ENCODE measurements at places on chromosomes 6 and 20.

DNA sequence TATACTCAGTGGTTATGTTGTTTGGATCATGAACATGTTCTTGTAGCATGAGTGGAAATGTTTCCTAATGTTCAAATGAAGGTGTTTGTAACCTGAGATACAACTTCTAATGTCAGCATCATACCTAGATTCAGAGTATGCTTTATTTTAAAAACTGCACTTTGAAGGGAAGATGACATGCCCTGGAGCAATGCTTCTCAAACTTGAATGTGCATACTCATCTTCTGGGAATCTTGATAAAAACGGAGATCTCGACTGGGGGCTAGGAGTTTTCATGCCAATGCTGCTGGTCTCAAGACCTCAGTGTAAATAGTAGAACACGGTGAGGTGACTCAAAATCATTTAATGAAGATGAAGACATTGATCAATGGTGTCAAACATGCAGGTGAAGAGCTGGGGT is 440.0 kb upstream of the NOX3 start:
- H3K4me1 ChIP-seq = 0 out of 2 replicates have a peak, but pooled peaks cover 3% of the 10 kb centered on the region
- no peaks in the 10 kb centered on the region for H3K27me3 ChIP-seq
- H3K27ac ChIP-seq = no peak overlapping the region
- no peaks in the 10 kb centered on the region for H3K36me3 ChIP-seq

- H3K27ac ChIP-seq = no peak overlapping the region
- peaks cover 14% of the 10 kb centered on the region for H3K4me1 ChIP-seq
- DNase-seq = no peak
Measured at GRCh38 chr6:7910298-7910653, 312 bp downstream of the TXNDC5 start.

DNA sequence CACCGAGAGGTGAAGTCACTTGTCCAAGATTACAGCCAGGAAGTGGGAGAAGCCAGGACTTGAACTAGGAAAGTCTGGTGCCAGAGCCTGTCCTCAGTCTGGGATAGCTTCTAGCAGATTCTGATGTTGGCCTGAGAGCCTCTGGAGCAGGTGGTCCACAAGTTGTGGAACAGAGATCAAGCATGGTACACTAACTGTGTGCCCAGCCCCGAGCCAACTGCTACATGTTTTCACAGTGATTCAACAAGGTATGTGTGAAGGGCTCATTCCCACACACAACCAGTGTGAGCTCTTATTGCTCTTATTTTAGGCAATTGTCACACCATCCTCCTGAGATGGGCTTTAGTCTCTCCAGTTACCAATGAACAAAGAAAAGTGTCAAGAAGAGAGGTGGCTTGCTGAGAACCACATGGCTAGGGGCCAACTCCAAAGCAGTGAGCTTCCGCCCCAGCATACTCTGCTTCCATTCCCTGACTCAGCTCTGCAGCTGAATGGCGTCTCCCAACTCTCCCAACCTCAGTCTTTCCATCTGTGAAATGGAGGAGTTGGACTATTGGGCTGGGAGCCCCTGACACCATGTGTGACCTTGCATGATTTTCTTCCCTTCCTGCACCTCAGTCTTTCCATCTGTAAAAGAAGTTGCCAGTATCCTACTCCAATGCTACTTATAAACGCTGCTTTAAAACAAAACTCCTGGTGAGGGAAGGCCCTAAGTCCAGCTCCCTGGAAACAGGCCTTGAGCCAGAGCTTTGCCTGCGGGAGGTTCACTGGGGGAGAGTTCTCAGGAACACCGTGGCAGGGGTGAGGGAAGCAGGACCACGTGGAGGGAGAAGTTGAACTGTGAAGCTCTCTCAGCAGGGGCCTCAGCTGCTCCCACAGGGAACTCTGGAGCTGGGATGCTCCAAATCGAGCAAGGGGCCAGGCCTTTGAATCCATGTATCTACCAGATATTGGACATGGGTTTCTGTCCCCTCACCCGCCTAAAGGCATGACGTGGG is 40.9 kb downstream of the CDH22 start:
- no peak overlapping the region for H3K27ac ChIP-seq
- no peak overlapping the region for H3K4me3 ChIP-seq
- no peaks in the 10 kb centered on the region for H3K36me3 ChIP-seq
- H3K4me1 ChIP-seq = no peaks in the 10 kb centered on the region
- peaks cover 87% of the 10 kb centered on the region for H3K27me3 ChIP-seq

GRCh38 chr6:13139119-13139518 is 189.2 kb downstream of the TBC1D7 start:
- H3K4me1 ChIP-seq = no peaks in the 10 kb centered on the region
- no peak for DNase-seq
- H3K27ac ChIP-seq = no peak overlapping the region
- peaks cover 26% of the 10 kb centered on the region for H3K27me3 ChIP-seq
- no peaks in the 10 kb centered on the region for H3K36me3 ChIP-seq

DNA sequence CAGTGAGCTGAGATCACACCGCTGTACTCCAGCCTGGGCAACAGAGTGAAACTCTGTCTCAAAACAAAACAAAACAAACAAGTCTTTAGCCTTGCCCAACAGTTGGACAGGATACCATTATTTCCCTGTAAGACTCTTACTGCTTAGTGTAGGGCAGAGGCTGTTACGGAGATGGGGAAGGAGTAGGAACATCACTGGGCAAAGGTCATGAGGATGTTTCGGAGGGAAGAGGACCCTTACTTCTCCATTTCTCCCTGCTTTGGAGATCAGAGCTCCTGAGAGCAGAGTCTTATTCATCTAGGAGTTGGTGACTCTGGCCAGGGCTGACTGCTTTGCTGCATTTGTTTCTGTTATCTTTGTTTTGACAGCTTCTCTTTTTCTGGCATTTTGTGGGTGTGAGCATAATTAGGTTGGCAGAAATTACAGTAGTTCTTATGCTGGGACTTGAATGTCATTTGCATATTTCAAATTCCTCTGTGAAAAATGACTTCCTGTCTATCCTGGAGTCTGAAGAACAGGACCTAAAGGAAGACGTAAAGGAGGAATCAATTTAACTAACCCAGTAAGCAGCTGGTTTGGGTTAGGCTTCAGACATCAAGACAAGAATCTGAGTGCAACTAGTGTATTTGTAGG is 89.0 kb downstream of the CDS2 start:
- H3K4me3 ChIP-seq = no peak overlapping the region
- no peak overlapping the region for H3K27ac ChIP-seq
- no peaks in the 10 kb centered on the region for H3K27me3 ChIP-seq
- H3K36me3 ChIP-seq = no peaks in the 10 kb centered on the region

- H3K36me3 ChIP-seq = no peaks in the 10 kb centered on the region
- H3K4me3 ChIP-seq = no peak overlapping the region
- no peak overlapping the region for H3K27ac ChIP-seq
- no peaks in the 10 kb centered on the region for H3K27me3 ChIP-seq
- no peak for DNase-seq
Measured at GRCh38 chr6:228881-229651, 63.2 kb upstream of the DUSP22 start.

- no peaks in the 10 kb centered on the region for H3K4me1 ChIP-seq
- DNase-seq = no peak
- no peak overlapping the region for H3K27ac ChIP-seq
- H3K36me3 ChIP-seq = no peaks in the 10 kb centered on the region
- H3K27me3 ChIP-seq = no peaks in the 10 kb centered on the region
Measured at GRCh38 chr6:156438350-156438923, 338.7 kb upstream of the ARID1B start.

GRCh38 chr6:43791745-43792422 is 21.9 kb downstream of the VEGFA start:
- no peak overlapping the region for H3K27ac ChIP-seq
- H3K4me3 ChIP-seq = no peak overlapping the region

DNA sequence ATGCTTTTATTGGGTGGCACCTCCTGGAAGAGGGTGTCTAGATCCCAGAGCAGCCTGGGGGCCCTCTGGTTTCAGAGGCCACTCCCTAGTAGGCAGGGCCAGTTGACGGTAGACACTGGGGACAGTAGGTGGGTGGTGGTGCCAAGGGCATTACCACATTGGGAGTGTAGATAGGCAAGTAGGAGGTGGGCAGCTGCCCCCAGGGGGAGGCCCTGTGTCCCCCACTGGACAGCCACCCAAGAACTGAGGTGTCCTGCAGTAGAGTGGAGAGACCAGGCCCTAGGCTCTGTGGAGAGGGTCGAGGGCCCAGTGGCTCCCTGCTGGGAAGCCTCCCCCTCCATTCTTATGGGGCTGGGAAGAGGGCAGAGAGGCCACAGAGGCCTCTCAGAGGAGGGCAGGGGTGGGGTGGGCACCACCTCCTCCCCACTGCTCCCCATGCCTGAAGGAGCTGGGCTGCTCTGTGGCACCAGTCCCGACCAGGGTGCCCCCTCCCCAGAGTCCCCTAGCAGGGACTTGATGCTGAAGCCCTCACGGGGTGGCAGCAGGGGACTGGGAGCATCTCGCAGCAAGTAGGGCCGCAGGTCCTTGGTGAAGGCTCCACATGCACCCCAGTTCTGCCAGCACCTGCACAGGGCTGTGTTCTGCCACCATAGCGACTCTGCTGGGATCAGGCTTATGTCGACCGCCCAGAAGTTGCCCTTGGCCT is 305.0 kb upstream of the KCNQ5 start:
- H3K4me1 ChIP-seq = no peaks in the 10 kb centered on the region
- no peak overlapping the region for H3K4me3 ChIP-seq
- H3K27ac ChIP-seq = no peak overlapping the region
- DNase-seq = no peak
- no peaks in the 10 kb centered on the region for H3K36me3 ChIP-seq

GRCh38 chr6:33772082-33772830 is 16.7 kb downstream of the LEMD2 start:
- H3K36me3 ChIP-seq = peaks cover 16% of the 10 kb centered on the region
- no peaks in the 10 kb centered on the region for H3K27me3 ChIP-seq
- no peak for DNase-seq
- H3K4me3 ChIP-seq = no peak overlapping the region

- no peaks in the 10 kb centered on the region for H3K27me3 ChIP-seq
- no peak overlapping the region for H3K27ac ChIP-seq
- no peaks in the 10 kb centered on the region for H3K36me3 ChIP-seq
- no peaks in the 10 kb centered on the region for H3K4me1 ChIP-seq
- no peak for DNase-seq
- H3K4me3 ChIP-seq = no peak overlapping the region
Measured at GRCh38 chr6:14922706-14923460, 323.0 kb upstream of the JARID2 start.

DNA sequence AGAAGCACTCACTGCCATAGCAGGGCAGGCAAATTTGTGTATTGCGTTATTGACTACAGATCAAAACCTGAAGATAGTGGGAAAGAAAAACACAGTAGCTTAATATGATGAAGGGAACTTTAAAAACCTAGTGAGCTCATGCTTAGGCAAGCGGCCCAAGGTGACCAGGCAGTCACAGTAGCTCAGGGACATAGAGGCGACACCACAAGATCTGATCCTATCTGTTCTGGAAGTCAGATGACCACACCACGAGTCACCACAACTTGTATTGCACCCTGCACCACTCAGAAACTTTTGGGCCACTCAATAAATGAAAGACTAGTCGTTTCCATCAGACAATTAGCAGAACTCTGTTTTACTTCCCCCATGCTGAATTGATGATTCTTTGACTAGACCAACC is 4.9 kb downstream of the CLIC5 start:
- H3K36me3 ChIP-seq = no peaks in the 10 kb centered on the region
- no peak overlapping the region for H3K27ac ChIP-seq
- no peak overlapping the region for H3K4me3 ChIP-seq
- 0 out of 2 replicates have a peak, but pooled peaks cover under 1% of the 10 kb centered on the region for H3K4me1 ChIP-seq
- H3K27me3 ChIP-seq = peaks cover 24% of the 10 kb centered on the region
- DNase-seq = no peak

GRCh38 chr6:139653111-139653510 is 278.7 kb upstream of the CITED2 start:
- peaks cover 24% of the 10 kb centered on the region for H3K4me1 ChIP-seq
- H3K27me3 ChIP-seq = no peaks in the 10 kb centered on the region
- no peaks in the 10 kb centered on the region for H3K36me3 ChIP-seq
- no peak overlapping the region for H3K27ac ChIP-seq

GRCh38 chr6:37646097-37646864 is 51.4 kb downstream of the MDGA1 start:
- no peaks in the 10 kb centered on the region for H3K27me3 ChIP-seq
- DNase-seq = no peak
- H3K4me1 ChIP-seq = no peaks in the 10 kb centered on the region
- H3K27ac ChIP-seq = no peak overlapping the region

GRCh38 chr20:24772667-24773066 is 176.4 kb upstream of the CST7 start:
- no peaks in the 10 kb centered on the region for H3K36me3 ChIP-seq
- H3K27ac ChIP-seq = no peak overlapping the region
- peaks cover 31% of the 10 kb centered on the region for H3K4me1 ChIP-seq
- DNase-seq = no peak

GRCh38 chr20:57902473-57902872 is 192.7 kb upstream of the PMEPA1 start:
- DNase-seq = peak; percentile 43
- no peaks in the 10 kb centered on the region for H3K27me3 ChIP-seq
- peaks cover 30% of the 10 kb centered on the region for H3K4me1 ChIP-seq
- H3K27ac ChIP-seq = no peak overlapping the region
- no peaks in the 10 kb centered on the region for H3K36me3 ChIP-seq

GRCh38 chr6:154243793-154244750 is 112.5 kb downstream of the IPCEF1 start:
- H3K4me3 ChIP-seq = no peak overlapping the region
- H3K27me3 ChIP-seq = no peaks in the 10 kb centered on the region
- no peak for DNase-seq
- no peaks in the 10 kb centered on the region for H3K36me3 ChIP-seq
- no peak overlapping the region for H3K27ac ChIP-seq

DNA sequence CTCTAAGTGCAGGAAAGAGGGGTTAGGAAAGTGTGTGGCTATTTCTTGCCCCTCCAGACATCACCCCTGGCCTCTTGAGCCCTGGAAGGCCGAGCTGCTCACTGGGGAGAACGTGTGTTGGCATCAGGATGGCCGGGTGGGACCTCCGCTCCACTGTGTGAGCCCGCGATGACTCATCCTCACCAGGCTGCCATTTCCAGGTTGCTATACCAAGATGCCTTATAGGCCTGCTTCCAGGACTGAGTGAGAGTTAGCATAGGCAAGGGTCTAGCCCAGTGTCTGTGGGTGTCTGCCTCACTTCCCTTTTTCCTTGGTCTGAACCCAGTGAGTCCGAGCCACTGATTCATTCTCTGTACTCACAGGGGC is 105.0 kb downstream of the MRPL14 start:
- no peak for DNase-seq
- peaks cover 14% of the 10 kb centered on the region for H3K4me1 ChIP-seq
- no peaks in the 10 kb centered on the region for H3K27me3 ChIP-seq
- no peak overlapping the region for H3K4me3 ChIP-seq
- H3K36me3 ChIP-seq = peaks cover 5% of the 10 kb centered on the region
- H3K27ac ChIP-seq = no peak overlapping the region

- peaks cover 96% of the 10 kb centered on the region for H3K27me3 ChIP-seq
- no peak overlapping the region for H3K4me3 ChIP-seq
- H3K27ac ChIP-seq = no peak overlapping the region
Measured at GRCh38 chr20:33328157-33329137, 45.4 kb downstream of the BPIFB1 start.

- no peaks in the 10 kb centered on the region for H3K36me3 ChIP-seq
- no peaks in the 10 kb centered on the region for H3K27me3 ChIP-seq
- H3K4me3 ChIP-seq = no peak overlapping the region
- no peak overlapping the region for H3K27ac ChIP-seq
Measured at GRCh38 chr6:29853245-29853644, 25.6 kb downstream of the HLA-G start.

GRCh38 chr20:33281550-33282146 is 1.4 kb upstream of the BPIFB1 start:
- no peaks in the 10 kb centered on the region for H3K27me3 ChIP-seq
- no peak overlapping the region for H3K27ac ChIP-seq
- H3K36me3 ChIP-seq = no peaks in the 10 kb centered on the region
- H3K4me1 ChIP-seq = peaks cover 60% of the 10 kb centered on the region
- DNase-seq = no peak
- H3K4me3 ChIP-seq = no peak overlapping the region

GRCh38 chr20:62739581-62740285 is 31.1 kb downstream of the NTSR1 start:
- peak overlapping the region; percentile 86 for H3K27ac ChIP-seq
- DNase-seq = no peak
- H3K4me3 ChIP-seq = peak overlapping the region; percentile 46
- no peaks in the 10 kb centered on the region for H3K36me3 ChIP-seq
- H3K27me3 ChIP-seq = no peaks in the 10 kb centered on the region
